Activated T-cell treated with anti-CD3 and anti-CD28 coated beads, Interleukin-2, amount 50 U/mL, for 1 hour (primary cell): ENCODE measurements at places on chromosomes 16 and 17.
A peak's percentile ranks its signal among the peaks of the same experiment; 100 is the strongest.

DNA sequence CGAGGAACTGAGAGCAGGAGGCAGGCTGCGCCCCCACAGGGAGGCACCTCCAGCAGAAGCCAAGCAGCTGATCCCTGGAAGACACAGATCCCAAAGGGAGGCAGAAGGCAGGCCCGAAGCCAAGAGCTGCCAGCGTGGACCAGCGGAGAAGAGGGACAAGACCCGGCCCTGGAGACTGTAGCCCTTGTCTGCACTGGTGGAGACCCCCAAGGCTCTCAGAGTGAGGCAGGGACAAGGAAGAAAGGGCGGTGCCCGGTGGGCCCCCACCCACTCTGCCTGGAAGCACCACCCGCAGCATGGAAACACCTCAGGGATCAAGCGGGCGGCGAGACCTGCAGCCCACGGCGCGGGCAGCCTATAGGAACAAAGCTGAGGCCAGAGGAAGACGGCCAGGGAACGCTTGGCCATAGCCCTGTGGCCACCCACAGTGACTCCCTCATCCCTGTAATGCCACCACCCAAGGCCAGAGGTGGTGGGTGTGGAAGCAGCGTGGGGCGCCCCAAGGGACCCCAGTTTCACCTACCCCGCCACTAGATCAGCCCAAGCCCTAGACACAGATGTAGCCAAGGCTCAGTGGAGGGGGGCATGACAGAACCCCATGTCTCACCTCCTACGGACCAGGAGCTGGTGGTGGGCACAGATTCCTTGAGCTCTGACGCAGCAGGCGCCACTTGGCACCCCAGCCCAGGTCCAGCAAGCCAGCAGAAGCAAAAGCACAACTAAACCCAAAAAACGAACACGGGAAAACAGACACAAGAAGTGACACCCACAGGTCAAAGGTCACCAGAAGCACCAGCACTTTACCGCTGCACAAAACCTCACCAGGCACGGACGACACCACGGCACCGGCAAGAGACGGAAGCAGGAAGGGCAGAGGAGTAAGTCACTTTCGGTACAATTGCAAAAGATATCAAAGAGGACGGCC lies 2.9 kb upstream of the SIRT7 start:
- DNase-seq, result no peak

- no peak for DNase-seq
These were observed 56.4 kb downstream of the KANSL1 start for GRCh38 chr17:46136820-46137219.

GRCh38 chr16:83581994-83582747 lies 225.6 kb upstream of the HSBP1 start:
- no peak for DNase-seq

DNA sequence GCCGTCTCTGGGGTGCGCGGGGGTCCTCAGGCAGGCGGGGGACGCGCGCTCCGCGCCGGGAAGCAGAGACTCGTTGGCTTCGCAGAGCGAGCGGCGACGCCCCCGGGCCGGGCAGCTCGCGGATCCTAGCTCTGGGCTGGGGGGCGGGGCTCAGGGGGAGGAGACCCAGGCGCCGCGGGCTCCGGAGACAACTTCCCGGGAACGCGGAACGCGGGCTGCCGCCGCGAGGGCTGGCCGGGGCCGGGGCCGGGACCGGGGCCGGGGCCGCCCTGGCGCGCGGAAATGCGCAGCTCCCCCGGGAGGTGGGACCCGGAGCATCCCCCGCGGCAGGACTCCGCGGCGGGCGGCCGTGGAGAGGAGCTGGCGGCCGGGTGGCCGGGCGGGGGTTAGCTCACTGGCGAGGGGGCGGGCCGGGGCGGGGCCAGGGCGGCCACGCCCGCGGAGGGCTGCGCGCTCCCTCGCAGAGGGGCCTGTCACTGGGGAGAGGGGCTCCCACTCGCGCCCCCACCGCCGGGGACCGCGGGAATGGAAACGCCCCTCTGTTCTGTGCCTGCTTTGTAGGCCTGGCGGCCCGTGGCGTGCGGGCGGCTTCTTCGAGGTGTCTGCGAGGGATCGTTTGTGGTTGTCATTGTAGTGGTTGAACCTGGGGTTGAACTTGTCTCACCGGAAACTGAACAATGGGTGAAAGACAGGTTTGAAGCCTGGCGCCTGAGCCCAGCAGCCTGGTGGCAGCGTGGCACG lies at the start of gene GAS7:
TSS of gene GAS7 (minus strand) at position 98 of the 741 bp plus-strand sequence.
- DNase-seq, result peak; percentile 60

- DNase-seq, result no peak
These were observed 31.0 kb upstream of the ARL4D start for GRCh38 chr17:43367737-43368242.

DNA sequence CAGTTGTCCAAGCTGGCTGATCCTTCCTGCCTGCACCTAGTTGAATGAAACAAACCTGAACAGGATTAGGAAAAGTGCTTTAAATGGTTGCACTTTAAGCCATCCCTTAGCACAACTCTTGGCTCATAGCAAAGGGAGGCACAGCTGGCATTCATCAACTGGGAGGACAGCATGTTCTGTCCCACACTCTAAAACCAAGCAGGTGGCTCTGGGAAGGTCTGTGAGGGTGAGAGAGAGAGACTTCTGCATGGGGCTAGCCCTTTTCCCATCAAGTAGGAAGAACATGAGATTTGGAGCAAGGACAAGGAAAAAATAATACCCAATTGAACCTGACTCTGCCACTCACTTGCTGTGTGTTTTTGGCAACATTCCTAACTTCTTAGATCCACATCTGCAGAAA lies 140.9 kb upstream of the CCL2 start:
- no peak for DNase-seq

DNA sequence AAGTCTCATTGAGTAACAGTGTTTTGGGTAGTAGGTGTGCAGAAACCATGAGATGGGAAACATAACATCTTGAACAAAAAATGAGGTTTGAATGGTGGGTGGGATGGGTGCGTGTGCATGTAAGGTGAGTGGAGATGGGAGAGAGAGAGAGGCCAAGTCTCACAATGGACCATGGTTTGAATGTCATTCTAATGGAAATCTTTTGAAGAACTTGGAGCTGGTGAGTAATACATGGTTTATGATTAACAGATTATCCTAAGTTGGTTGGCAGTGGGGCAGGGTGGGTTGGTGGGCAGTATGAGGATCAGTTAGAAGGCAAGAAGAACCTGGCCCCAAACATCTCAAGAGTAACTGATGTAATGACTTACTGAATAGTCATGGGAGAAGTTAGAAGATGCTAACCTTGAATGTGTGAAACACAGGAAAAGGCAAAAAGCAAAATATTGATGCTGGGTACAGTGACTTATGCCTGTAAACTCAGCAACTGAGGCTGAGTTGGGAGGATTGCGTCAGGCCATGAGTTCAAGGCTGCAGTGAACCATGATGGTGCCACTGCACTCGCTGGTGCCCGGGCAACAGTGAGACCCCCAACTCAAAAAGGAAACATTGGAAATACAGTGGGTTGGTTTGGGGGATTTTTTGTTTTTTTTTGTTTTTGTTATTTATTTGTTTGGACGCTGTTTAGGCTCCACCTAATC lies 32.7 kb downstream of the ZNF207 start:
- no peak for DNase-seq

DNA sequence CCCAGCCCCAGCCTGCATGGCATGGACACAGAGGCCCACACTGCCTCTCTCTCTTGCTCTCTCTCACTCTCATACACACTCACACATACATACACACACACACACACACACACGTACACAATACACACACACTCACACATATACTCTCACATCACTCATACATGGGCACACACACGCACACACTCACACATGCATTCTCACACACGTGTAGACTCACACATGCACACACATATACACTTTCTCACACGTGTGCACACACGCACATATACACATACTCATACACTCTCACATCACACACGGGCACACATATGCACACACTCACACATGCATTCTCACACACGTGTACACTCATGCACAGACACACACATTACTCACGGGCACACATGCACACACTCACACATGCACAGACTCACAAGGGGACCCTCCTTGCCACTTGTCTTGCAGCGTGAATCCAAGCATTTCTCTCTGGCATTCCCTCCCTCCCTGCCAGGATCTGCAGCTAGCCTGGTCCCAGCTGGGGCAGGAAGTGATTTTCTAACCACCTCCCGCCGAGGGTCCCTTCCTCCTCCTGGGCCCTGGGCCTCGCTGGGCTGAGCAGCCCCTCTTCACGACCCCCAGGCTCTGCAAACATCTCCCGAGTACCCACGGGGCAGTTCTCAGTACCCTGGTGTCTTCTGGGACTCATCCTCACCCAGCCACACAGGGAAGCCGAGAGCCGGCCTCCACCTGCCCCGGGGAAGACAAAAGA lies 37.5 kb downstream of the IL21R start:
- peak; percentile 15 for DNase-seq

DNA sequence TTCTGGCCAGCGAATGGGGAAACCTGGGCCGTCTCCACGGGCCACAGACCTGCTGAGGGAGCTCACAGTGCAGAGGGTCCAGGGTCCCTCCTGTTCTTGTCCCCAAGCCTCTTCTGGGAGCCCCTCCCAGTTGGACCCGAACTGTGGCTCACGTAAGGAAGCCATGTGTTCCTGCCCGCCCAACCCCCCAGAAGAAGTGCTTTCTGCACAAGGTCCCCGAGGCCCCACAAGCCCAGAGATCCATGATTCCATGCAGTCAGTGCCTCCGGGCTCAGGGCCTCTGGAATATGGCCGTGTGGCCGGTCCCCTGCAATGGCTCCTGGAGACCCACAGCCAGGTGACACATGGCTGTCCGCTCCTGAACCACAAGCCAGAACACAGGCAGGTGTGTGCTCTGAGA lies 272.4 kb downstream of the C16orf95 start:
- DNase-seq, result no peak

- DNase-seq, result peak; percentile 94
These were observed 25.5 kb upstream of the ALKBH5 start for GRCh38 chr17:18158022-18158600.

DNA sequence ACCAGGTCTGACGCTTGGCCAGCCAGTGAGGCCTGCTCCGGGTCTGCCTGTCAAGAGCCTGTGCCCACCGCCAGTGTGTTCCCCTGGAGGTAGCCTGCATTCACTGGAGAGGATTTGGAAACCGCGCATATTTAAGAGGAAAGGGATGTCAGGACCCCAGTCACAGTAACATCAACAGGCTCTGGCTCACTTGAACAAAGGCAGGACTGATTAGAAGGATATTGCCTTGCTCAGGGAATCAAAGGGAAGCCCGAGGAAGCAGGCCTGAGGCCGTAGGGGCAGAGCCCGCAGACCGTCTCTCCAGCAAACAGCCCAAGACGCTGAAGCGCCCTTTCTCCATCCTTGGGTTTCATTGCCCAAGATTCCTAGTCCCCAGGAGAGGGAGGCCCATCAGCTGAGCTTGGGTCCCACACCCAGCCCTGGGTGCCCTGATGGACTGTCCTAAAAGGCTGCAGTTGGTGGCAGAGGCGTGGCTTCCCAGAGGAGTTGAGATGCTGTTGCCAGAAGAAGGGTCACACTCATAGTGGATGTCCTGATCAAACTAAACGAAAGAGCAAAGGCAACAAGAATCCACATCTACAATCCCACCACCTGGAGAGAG lies 23.2 kb downstream of the NT5M start:
- DNase-seq, result no peak

- DNase-seq, result peak; percentile 18
These were observed 45.0 kb upstream of the NACA2 start for GRCh38 chr17:61635913-61636432.

DNA sequence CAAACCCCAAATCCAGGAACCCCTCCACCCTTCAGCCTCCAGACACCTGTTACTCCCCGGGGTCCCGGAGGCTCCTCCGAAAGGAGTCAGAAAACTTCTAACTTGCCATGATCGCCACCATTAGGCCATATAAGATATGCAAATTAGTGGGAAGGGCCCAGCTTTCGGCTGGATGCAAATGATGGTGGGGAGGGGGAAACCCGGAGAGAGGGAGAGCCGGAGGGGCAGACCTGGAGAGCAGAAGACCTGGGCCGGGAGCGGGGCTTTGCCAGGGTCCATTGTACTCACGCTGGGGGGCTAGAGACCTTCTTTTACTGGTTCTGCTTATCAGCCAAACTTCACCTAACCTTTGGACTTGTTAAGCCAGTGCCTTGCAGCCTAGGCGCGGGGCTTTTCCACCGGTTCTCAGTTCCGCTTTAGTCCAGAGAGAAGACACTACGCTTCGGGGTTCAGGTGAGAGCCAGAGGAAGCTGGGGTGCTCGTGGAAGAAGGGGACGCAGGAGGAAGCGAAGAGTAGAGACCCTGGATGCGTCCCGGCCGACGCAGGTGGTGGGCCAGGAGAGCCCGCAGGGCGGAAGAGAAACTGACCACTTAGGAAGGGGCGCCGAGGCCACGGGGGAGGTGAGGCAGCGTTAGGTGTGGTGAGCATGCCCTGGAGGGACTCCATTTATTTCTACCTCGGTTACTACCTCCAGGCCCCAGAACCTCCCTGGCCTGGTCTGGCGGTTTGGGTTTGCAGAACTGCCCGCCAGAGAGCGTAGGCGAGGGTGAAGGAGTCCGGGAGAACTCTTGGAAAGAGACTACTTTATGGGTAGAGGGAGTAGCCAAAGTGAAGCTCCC lies at the start of gene HNF1B:
TSS of gene HNF1B (minus strand) at position 99 of the 840 bp plus-strand sequence. CDS start 175 bp downstream, outside the sequence.
- no peak for DNase-seq

DNA sequence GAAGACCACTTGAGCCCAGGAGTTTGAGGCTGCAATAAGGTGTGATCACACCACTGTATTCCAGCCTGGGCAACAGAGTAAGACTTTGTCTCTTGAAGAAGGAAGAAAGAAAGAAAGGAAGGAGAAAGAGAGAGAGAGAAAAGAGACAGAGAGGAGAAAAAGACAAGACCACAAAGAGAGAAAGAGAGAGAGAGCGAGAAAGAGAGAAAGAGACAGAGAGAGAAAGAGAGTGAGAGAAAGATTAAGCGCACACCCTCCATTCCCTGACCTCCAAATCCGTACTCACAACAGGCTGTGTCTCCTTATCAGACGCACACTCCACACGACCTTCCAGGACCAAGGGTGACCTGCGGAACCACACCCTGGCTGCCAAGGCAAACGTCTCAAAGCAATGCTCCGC lies 19.6 kb downstream of the KLHDC4 start:
- no peak for DNase-seq

DNA sequence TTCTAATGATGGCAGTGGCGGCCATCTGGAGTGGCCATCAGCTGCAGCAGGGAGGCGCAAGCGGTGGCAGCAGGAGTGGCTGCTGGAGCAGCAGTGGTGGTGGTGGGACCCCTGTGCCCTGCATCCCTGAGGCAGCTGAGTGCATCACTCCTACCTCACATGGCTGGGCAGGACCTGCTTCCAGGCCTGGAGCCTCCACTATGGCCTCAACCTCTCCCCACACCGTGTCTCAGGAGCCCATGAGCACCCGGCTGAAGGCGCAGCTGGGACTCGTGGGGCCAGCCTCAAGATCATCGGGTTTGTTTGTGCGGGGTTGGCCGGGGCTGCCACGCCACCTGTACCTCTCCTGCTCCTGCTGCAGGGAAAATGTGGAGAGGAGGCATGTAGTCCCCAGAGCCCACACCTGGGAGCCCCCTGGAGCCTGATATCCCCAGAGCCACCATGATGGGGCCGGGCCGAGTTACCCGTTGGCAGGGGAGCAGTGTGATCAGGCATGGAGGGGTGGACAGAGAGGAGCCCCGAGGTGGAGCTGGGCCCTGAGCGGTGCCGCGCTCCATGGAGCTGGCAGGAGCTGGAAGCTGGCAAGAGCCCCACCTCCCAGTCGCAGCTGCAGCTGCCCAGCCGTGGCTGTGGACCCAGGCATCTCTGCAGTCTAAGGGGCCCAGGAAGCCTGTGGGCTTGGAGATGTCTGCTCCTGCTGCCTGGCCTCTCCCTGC lies 16.7 kb downstream of the RHOT1 start:
- no peak for DNase-seq

- no peak for DNase-seq
These were observed 230.1 kb downstream of the SLC39A11 start for GRCh38 chr17:72862276-72862999.
